ENCODE measurements at places on chromosomes 13 and 19.

GRCh38 chr19:54107876-54108490, 5.3 kb downstream of the NDUFA3 start:
- no peak for DNase-seq

DNA sequence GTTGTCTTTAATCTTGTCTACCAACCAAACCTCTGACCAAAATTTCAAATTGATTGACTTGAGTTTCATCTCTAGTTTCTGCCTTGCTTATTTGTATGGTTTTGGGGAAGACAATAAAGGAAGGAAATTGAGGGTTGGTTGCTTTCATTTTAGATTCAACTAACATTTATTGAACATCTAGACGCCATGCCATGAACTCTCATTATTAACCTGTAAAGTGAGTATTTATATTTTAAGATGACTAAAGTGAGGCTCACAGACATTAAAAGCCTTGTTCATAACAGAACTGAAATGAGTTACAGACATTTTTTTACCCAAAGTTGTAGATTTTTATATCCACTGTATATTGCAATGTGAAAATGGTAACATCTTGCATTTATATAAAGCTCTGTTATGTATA, 239.3 kb downstream of the LMO7 start:
- DNase-seq = no peak

GRCh38 chr13:77335543-77335942, 8.6 kb upstream of the MYCBP2 start:
- DNase-seq = no peak

DNA sequence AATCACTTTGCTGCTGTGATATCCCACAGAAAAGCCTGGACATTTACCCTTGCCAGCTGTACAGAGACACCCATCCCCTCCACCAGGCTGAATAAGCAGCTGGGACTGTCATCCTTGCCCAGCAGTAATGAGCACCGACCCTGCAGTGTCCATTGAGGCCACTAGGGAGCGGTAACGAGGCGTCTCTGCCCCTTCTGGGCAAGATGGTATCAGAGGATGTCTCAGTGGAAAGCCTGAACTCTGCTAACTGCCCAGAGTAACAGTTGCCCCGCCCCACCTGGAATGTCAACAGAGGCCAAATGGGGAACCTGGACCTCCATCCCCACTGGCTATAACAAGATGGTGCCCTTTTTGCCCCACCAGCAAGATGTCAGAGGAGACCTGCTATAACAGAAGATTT, 22.8 kb upstream of the CEACAM20 start:
- no peak for DNase-seq

DNA sequence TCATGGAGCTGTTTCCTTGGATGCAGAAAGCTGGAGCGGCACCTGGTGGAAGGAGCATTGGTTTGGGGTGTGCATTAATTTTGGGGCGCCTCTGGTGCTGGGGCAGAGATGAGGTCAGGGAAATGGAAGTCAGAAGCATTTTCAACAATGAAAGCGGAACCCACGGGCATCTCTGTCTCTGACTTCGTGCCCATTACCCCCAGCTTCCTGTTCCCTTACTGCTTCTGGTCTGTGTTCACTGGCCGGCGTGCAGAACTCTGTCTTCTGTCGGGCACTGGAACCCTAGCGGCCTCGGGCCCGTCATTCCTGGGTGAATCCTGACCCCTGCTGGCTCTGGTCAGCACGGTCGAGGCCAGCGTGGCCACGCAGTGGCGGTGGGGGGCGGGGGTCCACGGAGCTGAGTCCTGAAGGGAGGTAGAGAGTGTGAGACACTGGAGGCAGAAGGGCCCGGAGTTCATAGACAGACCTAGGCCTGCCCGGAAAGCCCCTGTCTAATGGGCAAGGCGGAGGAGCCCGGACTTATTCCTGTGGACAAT, 7.9 kb upstream of the LINGO3 start:
- DNase-seq = no peak

GRCh38 chr13:79382545-79383275, 23.3 kb downstream of the RBM26 start:
- DNase-seq = no peak

DNA sequence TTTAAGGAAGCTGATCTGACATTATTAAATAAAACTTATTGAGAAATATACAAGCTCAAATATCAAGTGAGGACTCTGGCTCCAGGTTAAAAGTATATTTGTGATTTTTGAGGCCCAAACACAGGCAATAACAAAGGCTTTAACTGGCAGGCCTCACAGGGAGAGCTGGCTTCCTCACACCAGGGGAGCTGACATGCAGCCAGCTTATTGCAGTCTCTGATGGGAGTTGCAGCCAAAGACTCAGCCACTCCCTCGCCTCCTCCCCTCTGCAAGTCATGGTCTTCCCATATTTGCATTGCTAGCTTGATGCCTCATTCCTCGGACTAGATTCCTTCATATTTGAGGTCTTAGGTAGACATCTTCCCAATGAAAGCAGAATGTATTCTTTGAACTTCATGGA, 647.1 kb upstream of the SLITRK6 start:
- DNase-seq = no peak

- DNase-seq = no peak
Measured at GRCh38 chr19:32201636-32202051, 143.8 kb upstream of the ZNF507 start.

GRCh38 chr13:97434397-97435201, 630 bp downstream of the RAP2A start:
- no peak for DNase-seq

- DNase-seq = peak; percentile 66
Measured at GRCh38 chr19:49113762-49114629, at the start of gene LIN7B. Gene LIN7B (plus strand): TSS chr19:49114370. CDS start chr19:49114405, 35 bp downstream.

- no peak for DNase-seq
Measured at GRCh38 chr13:51420681-51421490, 31.9 kb downstream of the INTS6 start.

- DNase-seq = no peak
Measured at GRCh38 chr19:33193865-33194362, at the start of gene LRP3. Gene LRP3 (plus strand): TSS chr19:33194330. CDS start chr19:33194786, 456 bp downstream.

- DNase-seq = peak; percentile 31
Measured at GRCh38 chr19:3176715-3177501, 1.7 kb upstream of the S1PR4 start.

- no peak for DNase-seq
Measured at GRCh38 chr19:18221815-18222725, 4.2 kb downstream of the PDE4C start.

DNA sequence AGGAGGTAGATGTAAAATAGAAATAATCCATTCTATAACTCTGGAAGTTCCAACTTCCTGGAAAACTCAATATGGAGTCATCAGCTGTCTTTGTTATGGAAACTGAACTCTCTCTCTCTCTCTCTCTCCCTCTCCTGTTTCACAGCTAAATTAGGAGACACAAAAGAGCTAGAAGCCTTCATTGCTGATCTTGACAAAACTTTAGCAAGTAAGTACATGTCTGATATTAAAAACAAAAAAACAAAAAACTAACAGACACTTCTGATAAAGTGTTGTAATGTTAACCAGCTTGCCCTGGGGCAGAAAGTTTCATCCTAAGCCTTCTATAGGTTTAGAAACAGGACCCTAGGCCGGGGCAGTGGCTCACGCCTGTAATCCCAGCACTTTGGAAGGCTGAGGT, 11.3 kb downstream of the RGCC start:
- DNase-seq = no peak

- no peak for DNase-seq
Measured at GRCh38 chr13:47415048-47415447, 518.2 kb upstream of the HTR2A start.

DNA sequence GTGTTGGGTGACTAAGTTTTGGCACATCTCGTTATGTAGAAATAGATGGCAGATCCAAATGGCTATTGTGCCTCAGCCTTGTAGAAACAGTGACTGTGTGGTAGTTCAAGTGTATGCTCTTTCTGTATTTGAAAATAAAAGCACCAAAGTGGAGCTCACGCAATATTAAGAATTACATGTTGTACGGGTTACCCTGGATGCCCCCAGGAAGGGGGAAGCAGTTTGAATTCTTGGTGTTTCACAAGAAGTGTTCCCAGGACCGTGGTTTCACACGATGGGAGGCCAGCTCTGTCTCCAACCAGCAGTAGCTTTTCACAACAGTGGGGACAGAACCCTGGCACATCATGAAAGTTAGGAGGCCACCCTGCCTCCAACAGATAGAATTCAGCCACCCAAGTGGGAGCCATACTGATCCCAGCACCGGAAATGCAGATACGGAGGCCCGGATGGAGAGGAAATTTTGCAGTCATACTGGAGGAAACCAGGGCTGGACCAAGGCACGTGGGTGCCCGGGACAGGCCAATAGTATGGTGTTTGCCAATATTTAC, 8.9 kb downstream of the FLT1 start:
- no peak for DNase-seq

DNA sequence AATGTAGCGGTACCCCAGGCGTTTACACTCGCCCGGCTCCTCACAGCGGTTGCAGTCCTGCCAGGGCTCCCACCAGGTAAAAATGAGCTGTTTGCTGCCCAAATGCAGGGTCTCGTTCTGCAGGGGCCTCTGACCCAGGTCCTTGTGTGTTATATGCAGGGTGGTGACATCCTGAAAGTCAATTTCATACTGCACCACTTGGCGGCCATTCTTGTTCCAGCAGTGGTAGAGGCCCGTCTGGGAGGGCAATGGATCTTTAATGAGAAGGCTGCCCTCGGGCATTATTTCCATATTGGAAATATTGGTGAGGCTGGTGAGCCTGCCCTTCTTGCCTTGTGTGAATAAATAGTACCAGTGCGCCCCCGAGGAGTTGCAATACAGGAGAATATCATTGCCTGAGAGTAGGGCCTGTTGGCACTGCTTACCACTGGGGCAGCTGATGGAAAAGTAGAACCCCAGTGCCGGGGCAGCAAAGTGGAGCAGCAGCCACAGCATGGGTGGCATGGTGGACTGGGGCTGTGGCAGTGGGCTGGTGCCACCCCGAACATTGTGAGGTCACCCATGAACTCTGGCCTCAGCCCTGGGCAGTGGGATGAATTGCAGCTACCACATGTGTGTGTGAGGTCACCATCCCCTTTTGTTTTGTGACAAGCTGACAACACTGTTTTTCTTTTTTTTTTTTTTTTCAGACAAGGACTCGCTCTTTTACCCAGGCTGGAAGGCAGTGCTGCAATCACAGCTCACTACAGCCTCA, at the start of gene FAM187B:
TSS of gene FAM187B (minus strand) at position 563 of the 754 bp plus-strand sequence. CDS start at position 504, 59 bp downstream.
- DNase-seq = no peak

GRCh38 chr19:18919900-18920214, 342 bp downstream of the DDX49 start:
- DNase-seq = no peak

GRCh38 chr19:36527341-36527740, 730 bp downstream of the ZNF260 start:
- DNase-seq = no peak

- no peak for DNase-seq
Measured at GRCh38 chr19:35429698-35430408, 18.2 kb upstream of the FFAR2 start.

- DNase-seq = no peak
Measured at GRCh38 chr13:48843630-48844380, 131.9 kb upstream of the FNDC3A start.

DNA sequence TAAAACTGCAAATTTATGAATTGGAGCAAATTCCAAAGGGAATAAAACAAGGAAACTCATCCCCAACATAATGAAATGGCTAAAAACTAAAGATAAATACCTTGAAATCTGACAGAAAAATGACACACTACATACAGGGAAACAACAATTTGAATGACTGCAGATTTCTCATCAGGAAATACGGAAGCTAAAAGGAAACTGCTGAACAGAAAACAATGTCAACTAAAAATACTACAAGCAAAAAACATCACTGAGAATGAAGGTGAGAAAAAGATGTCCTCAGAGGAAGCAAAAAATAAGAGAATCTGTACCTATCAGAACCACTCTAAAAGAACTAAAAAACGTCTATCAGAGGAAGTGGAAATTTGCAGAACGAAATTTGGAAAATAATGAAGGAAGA, 39.5 kb downstream of the ZSWIM9 start:
- no peak for DNase-seq

- DNase-seq = no peak
Measured at GRCh38 chr19:590396-590745, 690 bp downstream of the HCN2 start.

DNA sequence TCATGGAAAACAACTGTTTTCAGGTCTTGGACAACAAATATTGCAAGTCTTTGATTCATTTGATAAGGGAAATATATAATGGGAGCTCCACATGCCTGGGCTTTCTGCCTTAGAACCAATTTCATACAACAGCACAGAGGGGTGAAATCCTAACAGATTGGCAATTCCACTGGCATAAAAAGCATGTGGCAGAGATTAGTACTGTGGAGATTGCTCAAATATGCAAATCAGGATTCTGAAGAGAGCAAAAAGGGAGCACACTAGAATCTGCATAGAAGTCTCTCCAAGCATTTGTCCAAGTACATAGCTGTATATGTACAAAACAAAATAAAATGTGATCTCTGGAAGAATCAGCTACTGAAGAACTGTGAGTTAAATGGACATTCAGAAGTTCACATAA, 312.9 kb upstream of the SLITRK5 start:
- no peak for DNase-seq

- no peak for DNase-seq
Measured at GRCh38 chr13:25249001-25249543, 38.2 kb downstream of the MTMR6 start.

- DNase-seq = no peak
Measured at GRCh38 chr13:67389171-67389570, 159.0 kb upstream of the PCDH9 start.

DNA sequence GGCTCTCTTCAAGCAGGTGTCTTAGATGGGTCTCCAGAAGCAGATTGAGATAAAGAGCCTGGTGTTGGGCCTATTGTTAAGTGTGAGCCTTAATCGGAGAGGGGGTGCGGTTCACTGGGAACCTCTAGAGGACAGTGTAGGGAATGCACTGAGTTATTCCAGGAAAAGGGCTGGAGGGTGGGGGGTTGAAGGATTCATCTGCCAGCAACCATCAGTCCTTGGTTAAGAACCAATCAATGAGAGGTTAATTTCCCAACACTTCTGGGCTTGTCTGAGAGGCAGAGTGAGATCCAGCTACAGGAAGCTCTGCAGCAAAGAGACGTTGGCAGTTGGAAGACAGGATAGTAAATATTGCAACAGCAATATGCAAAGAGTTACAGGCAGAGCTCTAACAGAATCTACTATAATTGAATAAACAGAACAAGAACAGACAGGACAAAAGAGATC, 28.7 kb downstream of the CYP4F2 start:
- DNase-seq = no peak

DNA sequence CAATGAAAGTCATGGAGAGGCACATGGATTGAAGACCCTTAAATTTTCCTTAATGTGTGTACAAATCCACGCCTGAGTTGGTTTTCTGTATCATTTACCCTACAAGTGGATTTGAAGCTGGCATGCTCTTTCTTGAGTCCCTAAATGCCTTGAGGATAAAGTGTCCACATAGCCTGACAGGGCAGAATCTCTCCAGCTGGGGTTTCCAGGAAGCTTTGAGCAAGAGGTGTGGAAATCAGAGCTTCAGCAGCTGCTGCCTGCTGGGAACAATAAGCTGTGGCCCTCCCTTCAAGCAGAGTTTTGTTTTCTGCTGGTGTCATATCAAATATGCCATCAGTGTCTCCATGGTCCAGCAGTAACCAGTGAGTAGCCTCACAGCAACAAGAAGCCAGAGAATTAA, 120.3 kb upstream of the SERTM1 start:
- DNase-seq = no peak

GRCh38 chr13:104571161-104571892, 1505.1 kb upstream of the SLC10A2 start:
- DNase-seq = no peak

GRCh38 chr19:38183251-38183897, 40.6 kb downstream of the DPF1 start:
- DNase-seq = no peak

Data from activated CD4-positive, alpha-beta T cell treated with anti-CD3 and anti-CD28 coated beads, Interleukin-2, amount 50 U/mL, for 24 hours (primary cell).